ENCODE measurements at places on chromosomes 6 and 20. TPM values are rescaled to one million over a fixed set of nuclear protein-coding genes. Genes with fewer than 3 reads are reported as not detected.

GRCh38 chr6:30323806-30324205 is 2.9 kb upstream of the TRIM39 start:
- H3K36me3 ChIP-seq = peaks cover 4% of the 10 kb centered on the region
- H3K27me3 ChIP-seq = no peaks in the 10 kb centered on the region
- no peak for DNase-seq
- H3K27ac ChIP-seq = no peak overlapping the region
- no peak overlapping the region for H3K4me3 ChIP-seq

- H3K36me3 ChIP-seq = no peaks in the 10 kb centered on the region
- no peaks in the 10 kb centered on the region for H3K4me1 ChIP-seq
- no peak overlapping the region for H3K4me3 ChIP-seq
- H3K27me3 ChIP-seq = no peaks in the 10 kb centered on the region
- no peak for DNase-seq
Observed at GRCh38 chr6:21908161-21908848, 314.8 kb downstream of the SOX4 start.

GRCh38 chr6:169965657-169966311 is 214.4 kb downstream of the ERMARD start:
- no peaks in the 10 kb centered on the region for H3K27me3 ChIP-seq
- no peak overlapping the region for H3K4me3 ChIP-seq
- no peak overlapping the region for H3K27ac ChIP-seq
- H3K36me3 ChIP-seq = no peaks in the 10 kb centered on the region
- no peaks in the 10 kb centered on the region for H3K4me1 ChIP-seq
- DNase-seq = no peak

DNA sequence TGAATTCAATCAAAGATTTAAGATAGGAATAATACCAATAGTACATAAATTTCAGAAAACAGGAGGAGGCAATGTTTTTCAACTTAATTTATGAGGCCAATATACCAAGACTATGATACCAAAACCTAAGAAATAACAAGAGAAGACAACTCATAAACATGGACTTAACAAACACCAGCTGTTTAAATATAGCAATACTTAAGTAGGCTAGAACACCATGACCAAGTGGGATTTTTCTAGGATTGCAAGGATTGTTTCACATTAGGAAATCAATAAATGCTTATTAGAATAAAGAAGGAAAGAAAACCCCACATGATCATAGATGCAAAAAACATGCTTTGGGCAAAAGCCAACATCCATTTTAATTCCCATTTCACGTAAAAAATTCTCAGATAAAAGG is 355.1 kb downstream of the EPM2A start:
- no peak overlapping the region for H3K27ac ChIP-seq
- H3K36me3 ChIP-seq = no peaks in the 10 kb centered on the region
- H3K27me3 ChIP-seq = no peaks in the 10 kb centered on the region
- DNase-seq = no peak
- no peaks in the 10 kb centered on the region for H3K4me1 ChIP-seq
- no peak overlapping the region for H3K4me3 ChIP-seq

DNA sequence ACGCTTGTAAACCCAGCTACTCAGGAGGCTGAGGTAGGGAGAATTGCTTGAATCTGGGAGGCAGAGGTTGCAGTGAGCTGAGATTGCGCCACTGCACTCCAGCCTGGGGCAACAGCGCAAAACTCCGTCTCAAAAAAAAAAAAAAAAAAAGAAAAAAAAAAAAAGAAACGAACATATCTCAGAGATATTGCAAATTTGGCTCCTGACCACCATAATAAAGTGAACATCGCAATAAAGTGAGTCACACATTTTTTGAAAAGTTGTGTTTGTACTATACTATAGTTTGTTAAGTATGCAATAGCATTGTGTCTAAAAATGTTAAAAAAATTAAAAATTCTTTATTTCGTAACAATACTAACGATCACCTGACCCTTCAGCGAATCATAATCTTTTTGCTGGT is 13.3 kb downstream of the RSPH9 start:
- no peaks in the 10 kb centered on the region for H3K36me3 ChIP-seq
- no peak overlapping the region for H3K27ac ChIP-seq
- no peak for DNase-seq
- H3K27me3 ChIP-seq = no peaks in the 10 kb centered on the region
- no peak overlapping the region for H3K4me3 ChIP-seq

DNA sequence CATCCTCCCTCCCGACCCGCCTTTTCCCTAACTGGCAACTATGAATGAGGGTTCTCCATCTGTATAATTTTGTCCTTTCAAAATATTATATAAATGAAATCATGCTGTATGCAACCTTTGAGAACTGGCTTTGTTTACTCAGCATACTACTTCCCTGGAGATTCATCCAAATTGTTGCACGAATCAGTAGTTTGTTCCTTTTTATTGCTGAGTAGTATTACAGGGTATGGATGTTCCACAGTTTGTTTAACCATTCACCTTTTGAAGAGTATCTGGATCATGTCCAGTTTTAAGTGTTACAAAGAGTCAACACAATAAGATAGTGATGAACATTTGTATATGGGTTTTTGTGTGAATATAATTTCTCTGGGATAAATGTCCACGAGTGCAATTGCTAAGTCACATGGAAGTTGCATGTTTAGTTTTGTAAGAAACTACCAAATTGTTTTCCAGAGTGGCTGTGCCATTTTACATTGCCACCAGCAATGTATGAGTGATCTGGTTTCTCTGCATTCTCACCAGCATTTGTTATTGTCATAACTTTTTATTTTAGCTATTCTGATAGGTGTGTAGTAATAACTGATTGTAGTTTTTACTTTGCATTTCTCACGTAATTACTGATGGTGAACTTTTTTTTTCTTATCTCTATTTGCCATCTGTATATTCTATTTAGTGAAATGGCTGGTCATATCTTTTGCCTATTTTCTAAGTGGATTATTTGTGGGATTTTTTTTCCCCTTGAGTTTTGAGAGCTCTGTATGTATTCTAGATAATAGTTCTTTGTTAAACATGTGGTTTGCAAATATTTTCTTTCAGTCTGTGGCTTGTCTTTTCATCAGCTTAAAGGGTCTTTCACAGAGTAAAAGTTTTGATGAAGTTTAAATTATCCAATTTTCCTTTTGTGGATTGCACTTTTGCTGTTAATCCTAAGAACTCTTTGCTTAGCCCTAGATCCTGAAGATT is 14.4 kb upstream of the RNF24 start:
- H3K36me3 ChIP-seq = no peaks in the 10 kb centered on the region
- no peak overlapping the region for H3K27ac ChIP-seq
- no peak for DNase-seq
- H3K4me1 ChIP-seq = no peaks in the 10 kb centered on the region

DNA sequence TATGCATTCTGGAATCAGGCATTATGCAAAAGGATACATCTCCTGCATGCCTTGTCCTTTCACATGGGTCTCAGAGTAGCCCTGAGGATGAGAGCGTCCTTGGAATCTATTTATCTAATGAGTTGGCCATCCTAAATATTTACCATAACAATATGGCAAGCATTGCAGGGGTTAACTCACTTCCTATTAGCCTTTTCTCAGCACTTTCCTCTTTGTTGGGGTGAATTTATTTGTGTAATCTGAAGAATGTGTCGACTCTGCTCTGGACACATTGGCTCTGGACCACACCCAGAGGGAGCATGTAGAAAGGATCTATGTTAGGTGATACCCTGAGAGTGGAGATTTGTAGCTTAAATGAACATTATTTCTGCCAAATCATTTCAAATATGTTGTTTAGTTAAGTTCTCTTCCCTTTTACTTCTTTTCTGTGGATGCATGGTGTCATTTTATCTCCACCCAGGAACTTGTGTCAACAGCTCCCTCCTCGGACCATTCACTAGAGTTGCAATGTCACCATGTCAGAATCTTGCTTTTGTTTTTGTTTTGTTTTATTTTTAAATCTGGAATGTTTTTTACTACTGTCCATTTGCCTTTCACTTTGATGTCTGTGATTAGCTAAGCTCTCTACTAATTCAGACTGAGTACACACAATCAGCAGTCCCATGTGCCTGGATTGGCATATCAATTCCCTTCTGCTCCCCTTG is 757.0 kb upstream of the MMS22L start:
- no peaks in the 10 kb centered on the region for H3K36me3 ChIP-seq
- no peaks in the 10 kb centered on the region for H3K27me3 ChIP-seq
- no peak for DNase-seq
- no peaks in the 10 kb centered on the region for H3K4me1 ChIP-seq
- H3K4me3 ChIP-seq = no peak overlapping the region

GRCh38 chr20:1357921-1358671 is 29.2 kb upstream of the SDCBP2 start:
- H3K27me3 ChIP-seq = no peaks in the 10 kb centered on the region
- peaks cover 11% of the 10 kb centered on the region for H3K4me1 ChIP-seq
- H3K4me3 ChIP-seq = no peak overlapping the region
- H3K36me3 ChIP-seq = peaks cover 28% of the 10 kb centered on the region

DNA sequence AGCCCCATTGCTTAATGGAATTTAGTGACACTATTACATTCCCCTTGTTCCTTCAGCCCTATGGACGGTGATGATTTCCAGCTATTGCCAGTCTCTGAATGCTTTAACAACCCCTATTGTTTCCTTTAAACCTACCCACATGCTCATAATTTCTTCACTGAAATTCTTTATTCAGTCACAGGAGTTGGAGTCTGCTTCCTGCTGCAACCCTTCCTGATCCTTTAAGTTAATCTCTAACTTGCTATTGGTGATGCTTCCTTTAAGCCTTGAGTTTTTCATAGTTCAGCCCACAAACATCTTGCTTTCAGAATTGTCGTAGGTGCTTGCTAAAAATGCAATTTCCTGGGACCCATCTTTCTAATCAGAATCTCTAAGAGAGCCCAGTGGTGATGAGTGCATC is 66.3 kb upstream of the TNFAIP3 start:
- DNase-seq = no peak
- H3K36me3 ChIP-seq = no peaks in the 10 kb centered on the region
- no peaks in the 10 kb centered on the region for H3K27me3 ChIP-seq
- H3K27ac ChIP-seq = no peak overlapping the region

GRCh38 chr20:10642856-10643559 is 30.8 kb downstream of the JAG1 start:
- H3K4me1 ChIP-seq = peaks cover 14% of the 10 kb centered on the region
- no peak overlapping the region for H3K4me3 ChIP-seq

RAET1L gene
- total RNA-seq = not detected

CPNE5 gene
- total RNA-seq = 39.1 TPM

NELFE gene
- total RNA-seq = 51.1 TPM

YTHDF1 gene
- total RNA-seq = 36.1 TPM
